Stimulated activated CD8-positive, alpha-beta memory T cell treated with anti-CD3 and anti-CD28 coated beads, Interleukin-4, amount 100 ng/mL, for 24 hours (primary cell): ENCODE measurements at places on chromosomes 5 and 9.

GRCh38 chr5:2537378-2538145 lies 213.9 kb downstream of the IRX2 start:
- DNase-seq, result no peak

GRCh38 chr5:76341651-76342334 lies 61.3 kb upstream of the IQGAP2 start:
- DNase-seq, result no peak

GRCh38 chr9:134167530-134167931 lies 3.2 kb upstream of the RNU6ATAC start:
- DNase-seq, result no peak

DNA sequence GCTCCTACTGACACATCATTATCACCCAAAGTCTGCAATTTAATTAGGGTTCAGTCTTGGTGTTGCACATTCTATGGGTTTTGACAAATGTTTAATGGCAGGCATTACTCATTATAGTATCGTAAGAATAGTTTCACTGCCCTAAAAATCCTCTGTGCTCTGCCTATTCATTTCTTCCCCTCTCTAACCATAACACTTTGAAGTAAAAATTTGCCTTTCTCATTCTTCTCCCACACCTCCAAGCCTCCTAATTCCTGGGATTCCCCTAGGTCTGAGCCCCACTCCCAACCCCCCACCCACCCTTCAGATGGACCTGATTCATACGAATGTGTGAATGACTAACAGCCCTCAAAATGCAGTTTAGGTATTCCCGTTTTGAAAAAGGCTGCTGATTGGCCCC lies 18.4 kb downstream of the ENC1 start:
- DNase-seq, result no peak

DNA sequence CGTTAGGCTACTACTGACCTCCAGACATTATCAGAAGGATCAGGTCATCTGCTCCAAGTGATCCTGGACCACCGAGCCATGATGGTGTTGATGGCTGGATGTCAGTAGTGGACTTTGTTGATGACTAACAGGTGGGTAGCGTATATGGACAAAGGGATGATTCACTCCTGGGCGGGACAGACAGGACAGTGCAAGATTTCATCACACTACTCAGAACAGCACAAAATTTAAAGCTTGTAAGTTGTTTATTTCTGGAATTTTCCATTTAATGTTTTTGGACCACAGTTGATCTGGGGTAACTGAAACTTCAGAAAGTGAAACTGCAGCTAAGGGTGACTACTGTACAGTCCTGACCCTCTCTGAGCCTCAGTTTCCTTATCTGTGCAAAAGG lies 12.7 kb downstream of the PDGFRB start:
- DNase-seq, result no peak

DNA sequence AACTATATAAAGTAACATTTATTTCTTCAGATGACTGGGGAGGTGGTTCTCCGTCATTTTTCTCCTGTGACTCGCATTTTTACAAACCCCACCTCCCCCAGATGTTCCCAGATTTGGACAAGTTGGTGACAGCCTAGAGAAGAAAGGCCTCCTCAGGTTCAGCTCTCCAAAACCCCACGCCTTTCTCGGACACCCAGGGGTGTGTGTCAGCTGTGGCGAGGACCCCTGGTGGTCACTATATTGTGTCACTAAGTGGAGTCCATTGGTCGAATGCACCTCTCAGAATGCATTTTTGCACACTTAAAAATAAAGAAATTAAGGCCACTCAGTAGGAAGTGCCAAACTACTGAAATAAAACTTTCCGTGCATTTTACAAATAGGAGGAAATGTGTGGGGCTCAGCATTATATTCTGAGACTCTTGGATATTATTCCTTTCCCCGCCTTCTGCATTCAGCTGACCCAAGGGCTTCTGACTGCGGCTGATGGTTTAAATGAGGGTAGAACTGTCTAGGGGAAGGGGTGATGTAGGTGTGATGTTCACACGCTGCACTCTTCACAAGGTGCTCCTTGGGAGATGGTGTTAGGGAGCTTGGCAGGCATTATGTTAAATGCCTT lies 47.6 kb downstream of the ACO1 start:
- DNase-seq, result peak; percentile 24

GRCh38 chr5:154115291-154115690 lies 75.2 kb upstream of the GALNT10 start:
- DNase-seq, result no peak

GRCh38 chr9:2263665-2264064 lies 248.5 kb downstream of the SMARCA2 start:
- no peak for DNase-seq

DNA sequence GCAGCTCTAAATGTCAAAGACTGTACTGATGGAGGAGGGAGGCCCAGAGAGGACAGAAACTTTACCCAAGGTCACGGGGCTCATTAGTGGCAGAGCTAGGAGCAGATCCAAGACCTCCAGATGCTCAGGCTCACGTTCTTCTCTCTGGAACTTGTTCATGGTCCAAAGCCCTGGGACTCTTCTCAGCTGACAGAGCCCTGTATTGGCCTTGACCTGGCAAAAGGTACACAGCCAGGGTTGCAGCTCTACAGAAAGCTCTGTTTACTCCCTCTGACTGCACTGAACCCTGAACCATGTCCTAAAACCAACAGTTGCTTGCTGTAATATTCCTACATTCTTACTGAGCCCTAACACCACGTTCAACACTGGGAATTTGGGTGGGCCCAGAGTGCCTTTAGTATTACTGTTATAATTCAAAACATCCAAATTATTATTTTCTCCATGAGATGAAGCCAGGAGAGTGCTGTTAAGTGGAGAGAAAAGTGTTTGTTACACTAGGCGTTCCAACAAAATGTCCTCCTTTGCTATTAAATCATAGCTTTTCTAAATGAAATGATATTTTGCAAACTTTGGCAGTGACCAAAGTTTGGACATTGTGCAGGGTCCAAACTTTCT lies 602.4 kb upstream of the CLINT1 start:
- no peak for DNase-seq

- no peak for DNase-seq
These were observed 44.0 kb downstream of the RNF130 start for GRCh38 chr5:180027459-180028089.

DNA sequence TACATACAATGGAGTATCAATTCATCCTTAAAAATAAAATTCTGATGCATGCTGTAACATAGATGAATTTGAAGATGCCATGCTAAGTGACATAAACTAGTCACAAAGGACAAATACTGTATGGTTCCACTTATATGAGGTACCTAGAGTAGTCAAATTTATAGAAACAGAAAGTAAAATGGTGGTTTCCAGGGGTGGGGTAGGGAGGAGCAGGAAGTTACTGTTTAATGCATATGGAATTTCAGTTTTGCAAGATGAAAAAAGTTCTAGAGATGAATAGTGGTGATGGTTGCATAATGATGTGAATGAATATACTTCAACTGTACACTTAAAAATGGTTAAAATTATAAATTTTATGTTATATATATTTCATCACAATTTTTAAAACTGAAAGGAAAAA lies 57.3 kb upstream of the FNIP1 start:
- no peak for DNase-seq

- no peak for DNase-seq
These were observed 40.8 kb upstream of the KCNV2 start for GRCh38 chr9:2676466-2676865.

DNA sequence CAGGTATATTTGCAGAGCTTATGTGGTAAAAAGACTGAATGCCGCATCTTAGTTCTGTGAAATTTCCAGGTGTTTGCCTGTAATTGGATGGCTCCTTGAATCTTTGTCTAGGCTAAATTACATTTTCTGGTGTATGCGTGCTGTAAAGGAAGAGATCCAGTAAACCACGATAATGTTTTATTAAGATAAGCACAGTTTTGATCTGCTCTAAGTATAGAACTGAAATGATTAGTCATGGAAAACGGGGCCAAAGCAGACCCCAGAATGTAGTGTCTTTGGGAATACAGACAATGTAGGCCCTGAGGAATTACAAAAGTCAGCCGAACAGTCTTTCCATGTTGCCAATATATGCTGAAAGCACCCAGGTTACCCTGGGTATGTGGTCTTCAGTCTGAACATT lies 257.3 kb downstream of the FANCC start:
- DNase-seq, result no peak

DNA sequence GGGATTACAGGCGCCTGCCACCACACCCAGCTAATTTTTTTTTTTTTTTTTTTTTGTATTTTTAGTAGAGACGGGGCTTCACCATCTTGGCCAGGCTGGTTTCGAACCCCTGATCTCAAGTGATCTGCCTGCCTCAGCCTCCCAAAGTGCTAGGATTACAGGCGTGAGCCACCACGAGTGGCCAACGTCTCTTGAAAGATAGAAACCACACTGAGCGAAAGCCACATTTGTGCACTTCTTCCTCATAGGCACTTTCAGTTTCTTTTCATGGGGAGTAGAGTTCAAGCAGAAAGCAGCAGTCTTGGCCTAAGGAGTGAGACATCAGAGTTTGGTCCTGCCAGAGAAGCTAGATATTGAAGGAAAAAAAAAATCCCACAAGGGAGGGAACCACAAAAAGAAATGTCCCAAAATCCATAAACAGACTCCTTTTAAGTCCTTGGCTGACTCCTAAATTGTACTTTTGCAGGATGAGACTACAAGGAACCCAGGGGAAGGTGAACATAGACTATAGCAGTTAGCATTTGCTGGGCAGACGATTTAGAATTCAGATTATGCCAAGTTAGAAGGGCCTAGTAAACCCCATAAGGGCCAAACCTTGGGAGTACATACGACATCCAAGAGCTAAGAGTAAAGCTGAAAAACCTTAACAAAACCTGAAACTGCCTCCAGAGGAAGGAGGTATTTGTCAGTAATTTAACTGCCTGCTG lies 43.9 kb upstream of the GLIPR2 start:
- peak; percentile 1 for DNase-seq

DNA sequence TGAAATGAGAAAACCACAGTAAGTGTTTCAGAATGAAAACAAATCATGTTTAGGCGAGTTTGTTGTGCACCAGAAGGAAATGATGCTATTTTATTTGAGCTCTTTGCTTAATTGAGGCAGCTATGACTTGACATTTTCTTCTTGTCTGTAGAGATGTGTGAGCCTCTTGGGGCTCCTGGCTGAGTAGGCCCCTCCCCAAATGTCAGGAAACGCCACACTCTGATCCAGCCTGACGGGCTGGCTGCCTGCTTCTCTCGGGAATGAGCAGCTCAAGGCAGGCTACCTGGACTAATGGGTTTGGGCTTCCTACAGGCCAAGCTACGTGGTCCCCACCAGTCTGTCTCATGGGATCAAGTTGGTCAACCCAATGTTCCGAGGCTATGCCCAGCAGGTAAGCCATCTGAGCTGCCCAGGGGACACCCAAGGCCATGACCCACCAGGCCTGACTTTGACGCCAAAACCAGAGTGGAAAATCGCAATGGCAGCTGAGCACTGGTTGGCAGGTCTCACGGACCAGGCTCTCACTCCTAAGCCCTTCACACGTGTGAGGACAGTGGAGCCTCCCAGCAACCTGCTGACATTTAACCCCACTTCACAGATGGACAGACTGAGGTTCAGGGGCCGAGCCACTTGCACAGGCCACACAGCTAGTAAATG lies 29.9 kb downstream of the USP20 start:
- DNase-seq, result no peak

GRCh38 chr5:158756871-158757270 lies 342.8 kb downstream of the EBF1 start:
- no peak for DNase-seq

DNA sequence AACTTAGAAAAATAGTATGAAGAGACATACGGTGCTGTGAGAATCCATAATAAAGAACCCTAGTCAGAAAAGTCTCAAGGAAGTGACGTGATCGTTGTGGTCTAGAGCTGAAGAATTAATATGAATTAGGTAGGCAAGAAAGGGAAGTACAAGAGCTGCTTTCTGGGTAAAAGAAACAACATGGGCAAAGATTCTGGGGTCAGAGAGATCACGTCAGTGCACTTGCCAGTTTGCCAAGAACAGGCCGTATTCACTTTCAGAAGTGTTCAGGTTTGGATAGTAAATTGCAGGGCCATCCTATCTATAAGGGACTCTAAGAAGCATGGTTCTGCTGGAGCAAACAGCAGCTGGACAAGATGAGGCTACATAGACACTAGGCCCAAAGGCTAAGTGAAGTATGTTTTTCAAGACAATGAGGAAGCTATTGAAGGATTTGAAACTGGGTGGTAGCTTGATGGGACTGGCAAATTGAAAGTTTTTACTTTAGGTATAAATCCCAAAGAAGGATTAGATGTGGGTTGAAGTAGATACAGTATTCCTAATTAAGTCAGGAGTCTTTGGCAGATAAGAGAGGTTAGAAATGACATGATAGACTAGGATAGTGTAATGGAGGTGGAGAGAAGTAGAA lies 4.8 kb upstream of the CHD1 start:
- DNase-seq, result no peak

DNA sequence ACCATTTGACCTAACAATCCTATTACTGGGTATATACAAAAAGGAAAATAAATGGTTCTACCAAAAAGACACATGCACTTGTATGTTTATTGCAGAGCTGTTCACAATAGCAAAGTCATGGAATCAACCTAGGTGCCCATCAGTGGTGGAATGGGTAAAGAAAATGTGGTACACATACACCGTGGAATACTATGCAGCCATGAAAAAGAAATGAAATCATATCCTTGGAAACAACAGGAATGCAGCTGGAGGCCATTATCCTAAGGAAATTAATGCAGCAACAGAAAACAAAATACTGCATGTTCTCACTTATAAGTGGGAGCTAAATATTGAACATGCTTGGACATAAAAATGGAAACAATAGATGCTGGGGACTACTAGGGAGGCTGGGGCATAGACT lies 534.1 kb upstream of the SGCD start:
- DNase-seq, result no peak

GRCh38 chr5:73701566-73701965 lies 75.6 kb downstream of the ARHGEF28 start:
- DNase-seq, result no peak

- DNase-seq, result no peak
These were observed 161.3 kb upstream of the DAPK1 start for GRCh38 chr9:87336407-87336806.

DNA sequence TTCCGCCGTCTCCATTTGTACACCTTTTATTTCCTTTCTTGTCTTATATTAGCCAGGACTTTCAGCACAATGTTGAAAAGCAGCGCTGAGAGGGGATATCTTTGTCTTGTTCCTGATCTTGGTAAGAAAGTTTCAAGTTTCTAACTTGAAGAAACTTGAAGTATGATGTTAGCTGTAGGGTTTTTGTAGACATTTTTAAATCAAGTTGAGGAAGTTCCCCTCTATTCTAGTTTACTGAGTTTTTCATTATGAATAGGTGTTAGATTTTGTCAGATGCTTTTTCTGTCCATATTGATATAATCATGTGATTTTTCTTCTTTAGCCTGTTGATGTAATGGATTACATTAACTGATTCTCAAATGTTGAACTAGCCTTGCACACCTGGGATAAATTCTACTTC lies 425.7 kb downstream of the PIK3R1 start:
- DNase-seq, result no peak

DNA sequence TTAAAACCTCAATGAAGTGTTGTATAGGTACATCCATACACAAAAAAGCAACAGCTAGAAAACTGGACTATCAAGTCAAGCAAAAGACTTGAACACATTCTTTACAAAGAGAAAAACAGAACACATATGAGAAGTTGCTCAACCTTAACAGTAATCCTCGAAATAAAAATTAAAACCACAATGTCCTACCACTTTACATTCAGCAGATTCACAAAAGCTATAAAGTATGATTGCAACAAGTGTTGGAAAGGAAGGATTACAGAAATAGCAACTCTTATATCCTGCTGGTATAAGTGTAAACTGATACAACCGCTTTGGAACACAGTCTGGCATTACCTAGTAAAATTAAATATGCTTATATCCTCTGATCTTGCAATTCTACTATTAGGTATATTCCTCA lies 28.5 kb upstream of the GOLGA1 start:
- no peak for DNase-seq

- no peak for DNase-seq
These were observed 19.1 kb upstream of the NEK6 start for GRCh38 chr9:124238546-124239140.
